ENCODE measurements at places on chromosomes 2 and 18. TPM values are rescaled to one million over a fixed set of nuclear protein-coding genes. Genes with fewer than 3 reads are reported as not detected.

DNA sequence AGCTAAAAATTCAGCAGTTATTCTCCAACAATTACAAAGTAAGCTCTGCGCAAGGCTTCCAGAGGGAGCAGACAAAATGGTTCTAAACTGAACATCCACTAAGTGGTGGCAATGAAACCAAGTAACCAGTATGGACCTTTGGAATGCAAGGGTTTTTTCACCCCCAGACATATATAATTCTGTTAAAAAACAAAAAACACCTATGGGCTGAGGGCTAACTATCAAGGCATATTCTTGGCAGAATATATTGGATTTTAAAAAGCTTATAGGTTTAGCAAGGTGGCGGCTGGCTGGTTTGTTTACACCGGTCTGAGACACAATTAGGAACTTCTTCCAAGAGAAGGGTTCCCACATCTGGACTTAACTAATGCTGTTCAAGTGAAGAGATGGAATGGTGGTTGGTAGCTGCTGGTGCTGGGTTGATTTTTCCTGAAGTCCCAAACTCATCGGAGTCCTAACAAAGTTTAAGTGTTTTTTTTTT, 2.8 kb downstream of the ZFP36L2 start:
- H3K27me3 ChIP-seq, result no peaks in the 10 kb centered on the region
- no peak for DNase-seq
- no peak overlapping the region for H3K27ac ChIP-seq
- H3K36me3 ChIP-seq, result peaks cover 13% of the 10 kb centered on the region
- peak overlapping the region; percentile 83 for H3K4me3 ChIP-seq
- peaks cover 38% of the 10 kb centered on the region for H3K4me1 ChIP-seq

DNA sequence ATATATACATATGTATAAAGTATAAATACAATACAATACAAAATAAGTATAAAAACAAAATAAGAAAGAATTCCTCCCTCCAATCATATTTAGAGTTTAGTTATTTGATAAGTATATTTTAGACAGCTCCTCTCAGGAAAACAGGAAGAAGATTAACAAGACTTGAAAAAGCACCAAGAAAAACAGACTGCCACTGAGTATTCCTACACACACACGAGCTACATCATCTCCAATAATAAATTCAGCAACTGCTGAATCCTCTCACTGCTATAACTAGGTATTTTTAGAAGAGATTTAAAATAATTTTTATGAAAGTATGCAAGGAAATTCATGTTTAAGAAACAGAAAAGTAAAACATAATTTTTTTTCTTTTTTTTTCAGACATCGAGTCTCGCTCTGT, 13.0 kb downstream of the LONRF2 start:
- no peaks in the 10 kb centered on the region for H3K4me1 ChIP-seq
- no peak for DNase-seq
- H3K27me3 ChIP-seq, result no peaks in the 10 kb centered on the region
- no peak overlapping the region for H3K4me3 ChIP-seq

Gene ANKRD23
- 3.5 TPM for total RNA-seq

DNA sequence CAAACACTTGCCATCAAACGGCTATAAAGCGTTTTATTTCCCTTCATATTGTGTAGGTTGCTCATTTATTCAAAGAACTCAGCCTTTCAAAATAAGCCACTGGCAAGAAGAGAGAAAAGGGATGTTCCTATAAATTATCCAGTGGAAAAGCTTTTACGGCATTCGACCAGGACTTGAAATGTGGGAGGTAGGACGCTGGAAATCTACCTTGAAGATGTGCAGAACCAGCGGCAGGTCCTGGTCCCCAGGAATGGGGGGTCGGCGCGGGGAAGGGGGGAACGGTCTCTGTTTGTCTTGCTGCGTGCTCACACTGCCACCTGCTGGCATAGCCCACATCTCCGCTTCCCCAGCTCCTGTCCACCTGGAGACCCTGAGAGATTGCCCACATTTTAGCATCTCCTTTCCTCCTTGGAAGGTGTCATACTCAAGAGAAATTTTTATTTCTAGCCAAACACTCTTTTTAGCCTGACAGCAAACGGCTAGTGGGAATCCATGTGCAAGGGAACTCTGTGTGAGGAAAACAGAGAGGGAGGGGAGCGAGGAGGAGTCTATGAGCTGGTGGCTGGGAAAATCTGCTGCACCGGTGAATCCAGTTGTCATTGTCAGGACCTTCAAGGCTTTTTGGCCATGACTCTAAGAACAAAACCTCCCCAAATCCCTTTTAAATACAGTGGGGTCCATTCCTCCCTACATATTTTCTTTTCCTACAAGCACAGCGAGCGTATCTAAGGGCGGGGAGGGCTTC, 349.0 kb upstream of the PKDCC start:
- DNase-seq, result peak; percentile 83
- H3K36me3 ChIP-seq, result no peaks in the 10 kb centered on the region
- H3K4me3 ChIP-seq, result no peak overlapping the region
- no peak overlapping the region for H3K27ac ChIP-seq
- H3K27me3 ChIP-seq, result no peaks in the 10 kb centered on the region

DNA sequence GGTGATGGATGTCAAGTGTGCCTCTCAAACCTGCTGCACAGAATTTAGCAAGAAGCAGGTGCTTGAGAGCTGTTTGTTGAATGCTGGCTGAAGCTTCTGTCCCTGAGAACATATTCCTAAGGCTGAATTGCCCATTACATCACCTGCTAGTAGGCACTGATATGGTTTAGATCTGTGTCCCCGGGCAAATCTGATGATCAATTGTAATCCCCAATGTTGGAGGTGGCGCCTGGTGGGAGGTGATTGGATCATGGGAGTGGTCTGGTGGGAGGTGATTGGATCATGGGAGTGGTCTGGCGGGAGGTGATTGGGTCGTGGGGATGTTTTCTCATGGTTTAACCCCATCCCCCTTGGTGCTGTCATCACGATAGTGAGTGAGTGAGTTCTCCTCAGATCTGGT, 128.0 kb downstream of the HRH4 start:
- no peak overlapping the region for H3K27ac ChIP-seq
- DNase-seq, result no peak
- H3K36me3 ChIP-seq, result no peaks in the 10 kb centered on the region
- no peak overlapping the region for H3K4me3 ChIP-seq
- H3K4me1 ChIP-seq, result peaks cover 16% of the 10 kb centered on the region
